ENCODE measurements at places on chromosomes 11 and 22. TPM values are rescaled to one million over a fixed set of nuclear protein-coding genes. Genes with fewer than 3 reads are reported as not detected.
A peak's percentile ranks its signal among the peaks of the same experiment; 100 is the strongest.

DNA sequence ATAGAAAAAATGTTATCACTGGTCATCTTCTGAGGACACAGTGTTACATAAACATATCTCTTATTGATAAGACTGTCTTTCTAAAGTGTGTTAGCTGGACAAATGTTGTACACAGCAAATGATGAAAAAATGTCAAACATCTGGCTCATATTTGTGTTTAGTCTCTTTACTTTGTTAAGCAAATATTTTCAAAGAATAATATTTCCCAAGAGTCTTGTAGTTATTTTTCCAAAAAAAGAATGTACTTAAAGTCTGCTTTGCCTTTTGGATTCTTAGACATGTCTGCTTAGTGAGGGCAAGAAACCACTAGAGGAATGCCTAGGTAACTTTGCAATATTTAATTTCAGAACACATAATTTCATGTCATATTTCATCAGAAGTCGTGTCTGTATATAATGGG lies 23.9 kb upstream of the CCDC179 start:
- no peak for DNase-seq

GRCh38 chr11:115660030-115660805 lies 156.0 kb upstream of the CADM1 start:
- no peak for DNase-seq

- no peak for DNase-seq
These were observed 560.1 kb upstream of the FAT3 start for GRCh38 chr11:91664521-91664920.

DNA sequence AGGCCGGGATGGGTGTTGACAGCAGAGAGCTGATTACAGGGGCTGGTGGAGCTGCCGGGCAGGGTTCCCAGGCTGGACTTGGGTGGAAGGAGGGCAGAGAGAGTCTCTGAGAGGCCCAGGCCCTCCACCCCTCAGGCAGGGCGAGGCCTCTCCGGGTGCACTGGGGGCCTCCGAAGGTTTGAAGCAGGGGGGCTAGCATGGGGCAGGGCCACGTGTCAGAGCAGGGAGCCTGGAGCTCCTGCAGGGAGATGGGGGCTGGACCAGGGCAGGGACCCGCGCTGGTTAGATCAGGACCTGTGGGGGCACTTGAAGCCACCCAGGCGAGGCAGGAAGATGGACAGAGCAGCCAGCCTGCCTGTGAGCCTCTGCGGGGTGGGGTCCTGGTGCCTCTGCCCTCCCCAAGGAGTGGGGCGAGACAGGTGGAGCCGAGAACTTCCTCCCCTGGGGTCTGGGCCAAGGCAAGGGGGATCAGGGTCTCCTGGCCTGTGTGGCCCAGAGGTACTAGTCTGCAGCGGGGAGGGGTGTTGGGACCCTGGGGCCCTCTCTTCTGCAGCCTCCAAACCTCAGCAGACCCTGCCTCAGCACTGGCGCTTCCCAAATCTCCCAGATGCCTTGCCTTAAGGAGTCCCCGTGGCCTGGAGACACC lies 911 bp downstream of the PANX2 start:
- DNase-seq: no peak

GRCh38 chr11:7480113-7480512 lies 5.2 kb upstream of the OLFML1 start:
- no peak for DNase-seq

GRCh38 chr11:110613197-110613918 lies 98.9 kb downstream of the ARHGAP20 start:
- DNase-seq: no peak

DNA sequence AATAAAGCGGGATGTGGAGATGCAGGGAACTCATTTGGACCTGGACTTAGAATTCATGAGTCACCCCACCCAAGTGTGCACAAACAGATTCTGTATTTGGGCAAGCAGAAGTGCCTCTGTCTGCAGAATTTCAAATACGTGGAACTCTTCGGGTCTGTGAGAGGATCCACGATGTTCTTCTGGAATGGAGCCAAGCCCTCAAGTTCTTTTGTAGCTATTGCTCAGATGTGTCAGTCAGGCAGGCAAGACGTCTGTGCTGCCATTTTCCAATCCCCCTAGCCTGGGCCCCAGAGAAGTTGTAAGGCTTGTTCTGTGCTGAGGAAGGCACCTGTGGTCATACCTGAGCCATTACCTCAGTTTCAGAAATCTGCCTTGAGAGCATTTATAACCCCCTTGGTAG lies 132.8 kb upstream of the RASSF10 start:
- DNase-seq: no peak

- DNase-seq: no peak
These were observed 21.8 kb downstream of the DHCR7 start for GRCh38 chr11:71426413-71426812.

DNA sequence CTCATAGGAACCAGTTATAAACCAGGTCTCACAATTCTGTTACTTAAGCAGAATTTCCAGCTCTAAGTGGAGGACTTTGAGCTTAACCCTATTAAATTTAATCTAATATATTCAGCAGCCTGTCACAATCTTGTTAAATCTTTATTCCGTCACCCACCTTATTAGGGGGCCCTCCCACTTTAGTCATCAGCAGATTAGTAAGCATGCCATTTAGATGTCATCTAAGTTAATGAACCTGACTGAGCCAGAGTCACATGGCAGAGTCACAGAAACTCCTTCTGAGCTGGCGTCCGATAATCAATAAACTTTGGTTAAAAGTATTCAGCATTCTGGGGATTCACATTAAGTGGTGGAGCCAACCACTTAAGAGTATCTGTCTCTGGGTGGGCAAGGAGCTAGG lies 35.1 kb downstream of the TTC12 start:
- no peak for DNase-seq

GRCh38 chr22:22753526-22754267 lies 109.3 kb downstream of the GGTLC2 start:
- no peak for DNase-seq

DNA sequence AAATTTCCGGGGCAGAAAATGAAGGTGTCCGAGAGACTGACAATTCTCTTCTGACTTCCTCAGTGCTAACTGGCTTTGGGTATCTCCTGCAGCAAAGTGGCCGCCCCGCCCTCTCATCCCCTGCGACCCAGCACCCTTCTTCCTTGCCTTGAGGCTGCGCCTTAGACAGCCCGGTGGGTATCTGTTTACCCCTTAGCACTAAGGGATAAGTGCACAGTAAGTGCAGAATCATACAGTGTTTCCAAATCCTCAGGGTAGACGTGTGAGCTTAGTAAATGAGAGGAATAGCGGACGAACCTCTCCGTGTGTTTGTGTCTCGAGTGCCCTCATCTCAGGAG lies 368 bp upstream of the CHORDC1 start:
- DNase-seq: no peak

DNA sequence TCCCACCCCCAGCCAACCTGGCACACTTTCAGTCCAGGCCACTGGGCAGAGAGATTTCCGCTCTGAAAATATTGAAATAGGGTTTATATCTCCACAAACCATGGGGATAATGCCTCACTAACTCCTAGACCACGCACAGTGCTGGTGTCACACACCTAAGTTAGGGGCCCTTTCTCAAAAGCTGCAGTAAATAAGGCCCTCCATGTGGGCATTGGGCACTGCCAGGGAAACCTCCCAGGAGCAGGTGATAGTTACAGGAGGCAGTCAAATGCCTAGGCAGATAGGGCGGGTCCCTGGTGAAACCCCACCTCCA lies 3.1 kb upstream of the IL10RA start:
- no peak for DNase-seq

GRCh38 chr11:64372802-64373597 lies 14.0 kb downstream of the RPS6KA4 start:
- peak; percentile 97 for DNase-seq

GRCh38 chr11:8018484-8019313 lies 31.6 kb downstream of the EIF3F start:
- DNase-seq: peak; percentile 84

DNA sequence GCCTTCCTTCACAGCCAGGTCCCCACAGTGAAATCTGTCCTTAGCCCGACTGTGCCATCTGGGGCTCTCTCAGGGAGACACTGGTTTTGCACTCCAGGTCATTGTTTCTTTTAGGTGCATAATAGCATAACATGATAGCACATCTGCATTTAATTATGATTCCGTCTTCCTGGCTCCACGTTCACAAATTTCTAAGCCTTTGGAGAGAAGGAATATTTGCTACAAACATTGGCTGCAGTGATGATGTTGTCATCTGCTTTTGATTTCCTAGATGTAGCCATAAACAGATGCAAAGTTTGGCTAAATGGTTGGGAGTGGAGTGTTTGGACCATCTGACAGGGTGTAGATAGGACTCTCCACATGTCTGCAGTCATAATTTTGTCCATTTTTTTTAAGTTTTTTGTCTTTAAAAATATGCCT lies 12.0 kb upstream of the CAT start:
- DNase-seq: no peak

DNA sequence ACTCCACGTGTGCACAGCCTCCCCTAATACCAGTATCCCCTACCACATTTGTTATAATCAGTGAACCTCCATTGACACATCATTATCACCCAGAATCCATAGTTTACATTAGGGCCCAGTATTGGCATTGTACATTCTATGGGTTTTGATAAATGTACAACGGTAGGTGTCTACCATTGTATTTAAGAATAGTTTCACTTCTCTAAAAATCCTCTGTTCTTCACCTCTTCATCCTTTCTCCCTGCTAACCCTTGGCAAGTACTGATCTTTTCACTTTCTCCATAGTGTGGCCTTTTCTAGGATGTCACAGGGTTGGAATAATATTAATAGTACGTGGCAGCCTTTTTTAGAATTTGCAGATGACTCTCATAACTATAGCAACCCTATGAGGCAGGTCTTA lies 353.8 kb downstream of the DDX10 start:
- no peak for DNase-seq

GRCh38 chr11:64864135-64864472 lies 14.3 kb downstream of the EHD1 start:
- no peak for DNase-seq

DNA sequence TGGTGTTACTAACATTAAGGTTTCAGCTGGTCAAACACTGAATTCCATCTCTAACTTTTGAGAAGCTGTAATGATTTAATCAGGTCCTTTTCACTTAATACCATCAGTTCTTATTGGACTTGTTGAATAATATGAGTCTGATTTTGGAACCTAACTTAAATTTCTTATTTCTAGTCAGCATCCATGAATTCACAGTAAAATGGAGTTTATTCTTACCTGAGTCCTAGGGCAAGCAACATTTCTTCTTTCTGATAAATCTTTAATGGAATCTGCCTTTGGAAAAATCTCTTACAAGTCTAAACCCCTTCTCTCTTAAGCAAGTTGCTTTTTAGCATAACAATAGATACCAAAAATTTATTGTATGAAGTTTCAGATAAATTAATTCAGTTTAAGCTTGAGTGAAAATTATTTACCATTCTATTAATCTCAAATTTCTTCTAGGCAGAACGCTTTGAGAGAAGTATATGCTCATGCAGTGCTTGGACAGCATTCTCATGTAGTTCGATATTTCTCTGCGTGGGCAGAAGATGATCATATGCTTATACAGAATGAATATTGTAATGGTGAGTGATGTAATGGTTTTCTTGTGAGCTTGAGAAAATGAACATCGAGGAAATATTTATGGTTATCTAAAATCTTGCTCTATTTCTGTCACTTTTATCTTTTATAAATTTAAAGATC lies 3.4 kb downstream of the WEE1 start:
- DNase-seq: no peak

DNA sequence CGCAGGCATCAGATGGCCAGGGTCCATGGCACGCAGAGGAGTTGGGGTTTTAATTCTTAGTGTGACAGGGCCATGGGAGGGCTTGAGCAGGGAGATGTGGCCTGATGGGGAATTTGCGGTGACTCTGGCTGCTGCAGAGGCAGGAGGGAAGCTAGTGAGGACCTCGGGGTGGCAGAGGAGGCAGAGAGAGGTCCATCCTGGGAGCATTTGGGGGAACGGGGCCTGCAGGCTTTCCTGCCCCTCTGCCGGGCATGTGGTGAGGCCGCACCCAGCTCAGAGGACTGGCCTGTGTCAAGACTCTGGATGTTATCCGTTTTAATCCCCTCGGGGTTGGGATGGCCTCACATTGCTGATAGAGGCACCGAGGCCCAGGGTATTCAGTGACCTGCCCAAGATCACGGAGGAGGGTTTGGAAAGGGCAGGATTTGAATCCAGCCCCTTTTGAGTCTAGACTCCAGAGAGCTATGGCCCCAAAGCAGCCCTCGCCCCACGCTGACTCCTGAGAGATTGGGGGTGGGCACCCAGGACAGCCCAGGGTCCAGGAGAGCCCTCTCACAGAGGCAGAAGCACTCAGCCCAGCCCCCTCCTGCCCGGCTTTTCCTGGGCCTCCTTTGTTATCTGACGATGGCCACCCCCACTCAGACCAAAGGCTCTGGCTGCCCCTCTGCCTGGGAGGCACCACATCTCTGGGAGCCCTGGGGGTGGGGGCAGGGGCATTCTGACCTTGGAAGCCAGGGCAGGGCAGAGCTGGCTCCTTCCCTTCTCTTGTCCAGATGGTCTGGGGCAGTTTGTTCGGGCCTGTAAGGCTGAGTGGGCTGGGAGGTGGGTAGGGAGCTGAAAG lies 13.9 kb downstream of the MGAT3 start:
- DNase-seq: no peak

GRCh38 chr11:77107950-77108349 lies 5.3 kb downstream of the OMP start:
- DNase-seq: no peak

DNA sequence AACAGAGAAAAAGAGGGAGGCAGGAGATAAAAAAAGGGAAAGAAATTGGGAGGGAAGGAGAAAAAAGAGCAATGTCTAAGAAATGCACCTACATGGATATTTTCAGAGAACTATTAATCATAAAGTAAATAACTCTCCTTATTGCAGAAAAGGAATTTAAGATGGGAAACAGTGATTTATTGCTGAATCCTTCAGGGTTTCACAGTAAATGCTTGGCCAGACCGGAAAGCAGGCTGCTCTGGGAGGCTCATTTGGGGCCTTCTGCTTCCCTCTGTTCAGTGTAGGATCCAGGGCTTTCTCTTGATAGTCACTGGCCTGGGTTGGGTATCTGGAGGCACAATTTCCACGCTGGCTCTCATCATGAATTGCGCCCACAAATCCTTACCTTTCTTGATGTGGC lies 324.3 kb upstream of the SORL1-AS1 start:
- DNase-seq: no peak

GRCh38 chr11:15327786-15328231 lies 213.1 kb downstream of the INSC start:
- peak; percentile 16 for DNase-seq

DNA sequence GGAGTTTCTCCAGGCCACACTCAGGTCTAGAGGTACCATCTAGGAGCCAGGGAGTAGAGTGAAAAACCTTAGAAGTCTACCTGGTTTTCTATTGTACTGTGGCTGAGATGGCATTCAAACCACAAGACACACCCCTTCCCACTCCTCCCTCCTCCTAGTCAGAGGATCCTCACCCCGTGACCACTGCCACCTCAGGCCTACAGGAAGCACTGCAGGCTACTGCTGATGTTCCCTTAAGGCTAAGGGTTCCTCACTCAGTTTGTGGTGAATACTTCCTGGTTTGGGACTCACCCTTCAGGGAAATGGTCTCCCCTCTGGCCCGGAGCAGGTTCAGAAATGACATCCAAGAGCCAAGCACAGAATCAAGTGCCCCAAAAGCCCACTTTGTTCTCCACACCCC lies 1293.9 kb downstream of the JRKL start:
- no peak for DNase-seq

Gene CARNS1
- total RNA-seq: 0.18 TPM

Gene OSBPL5
- 31.9 TPM for total RNA-seq

Gene LRP5
- 15.7 TPM for total RNA-seq

Gene SF1
- total RNA-seq: 108 TPM

Gene HEPHL1
- not detected for total RNA-seq

Gene SCGB1A1
- total RNA-seq: not detected

Gene EIF1AD
- 22.3 TPM for total RNA-seq

Gene DRAP1
- 28.3 TPM for total RNA-seq

Gene GRK3
- 18.4 TPM for total RNA-seq

Gene CBX7
- 8.6 TPM for total RNA-seq

Gene APOBEC3G
- 2.2 TPM for total RNA-seq
